ENCODE measurements at places on chromosomes 7 and 10.

- no peak for DNase-seq
Observed at GRCh38 chr7:78850093-78850740, 603.2 kb downstream of the MAGI2 start.

DNA sequence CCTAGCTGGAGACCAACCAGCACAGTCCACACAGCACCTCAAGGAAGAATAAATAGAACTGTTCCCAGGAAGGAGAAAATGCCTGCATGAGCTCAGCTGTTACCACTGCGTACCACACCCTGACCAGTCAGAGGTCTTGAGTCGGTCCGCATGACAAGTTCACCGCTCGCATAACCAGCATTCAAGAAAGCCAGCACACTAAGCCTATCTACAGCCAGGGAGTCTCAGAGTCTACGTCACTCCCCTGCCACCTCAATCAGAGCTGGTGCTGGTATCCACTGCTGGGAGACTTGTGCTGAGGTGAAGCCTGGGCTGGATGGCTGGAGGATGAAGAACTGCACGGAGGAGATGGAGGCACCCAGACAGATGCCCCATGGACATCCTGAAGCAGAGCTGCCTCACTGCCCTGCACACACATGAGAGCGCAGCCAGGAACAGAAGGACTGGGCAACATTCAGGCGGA lies 19.6 kb downstream of the AKR1C1 start:
- no peak for DNase-seq

DNA sequence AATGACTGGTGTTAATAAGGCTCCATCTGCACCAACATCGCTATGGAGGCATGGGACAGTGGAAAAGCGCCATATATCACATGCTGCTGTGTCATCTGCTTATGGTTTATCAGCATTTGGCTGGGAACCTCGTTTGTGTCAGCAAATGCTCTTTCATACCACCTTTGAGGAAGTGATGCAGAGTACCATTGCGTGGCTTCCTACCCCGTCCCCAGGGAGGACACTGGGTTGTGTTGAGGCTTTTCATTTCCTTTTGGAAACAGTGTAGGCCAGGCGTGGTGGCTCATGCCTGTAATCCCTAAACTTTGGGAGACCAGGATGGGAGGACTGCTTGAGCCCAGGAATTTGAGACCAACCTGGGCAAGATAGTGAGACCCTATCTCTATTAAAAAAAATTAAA lies 6.8 kb downstream of the TACR2 start:
- DNase-seq, result no peak

- no peak for DNase-seq
Observed at GRCh38 chr10:119769886-119770285, 44.0 kb downstream of the INPP5F start.

Data from D721Med (cell line).